ENCODE measurements at places on chromosomes 3 and 15. TPM values are rescaled to one million over a fixed set of nuclear protein-coding genes. Genes with fewer than 3 reads are reported as not detected.

GPR62 gene
- total RNA-seq = not detected

DNA sequence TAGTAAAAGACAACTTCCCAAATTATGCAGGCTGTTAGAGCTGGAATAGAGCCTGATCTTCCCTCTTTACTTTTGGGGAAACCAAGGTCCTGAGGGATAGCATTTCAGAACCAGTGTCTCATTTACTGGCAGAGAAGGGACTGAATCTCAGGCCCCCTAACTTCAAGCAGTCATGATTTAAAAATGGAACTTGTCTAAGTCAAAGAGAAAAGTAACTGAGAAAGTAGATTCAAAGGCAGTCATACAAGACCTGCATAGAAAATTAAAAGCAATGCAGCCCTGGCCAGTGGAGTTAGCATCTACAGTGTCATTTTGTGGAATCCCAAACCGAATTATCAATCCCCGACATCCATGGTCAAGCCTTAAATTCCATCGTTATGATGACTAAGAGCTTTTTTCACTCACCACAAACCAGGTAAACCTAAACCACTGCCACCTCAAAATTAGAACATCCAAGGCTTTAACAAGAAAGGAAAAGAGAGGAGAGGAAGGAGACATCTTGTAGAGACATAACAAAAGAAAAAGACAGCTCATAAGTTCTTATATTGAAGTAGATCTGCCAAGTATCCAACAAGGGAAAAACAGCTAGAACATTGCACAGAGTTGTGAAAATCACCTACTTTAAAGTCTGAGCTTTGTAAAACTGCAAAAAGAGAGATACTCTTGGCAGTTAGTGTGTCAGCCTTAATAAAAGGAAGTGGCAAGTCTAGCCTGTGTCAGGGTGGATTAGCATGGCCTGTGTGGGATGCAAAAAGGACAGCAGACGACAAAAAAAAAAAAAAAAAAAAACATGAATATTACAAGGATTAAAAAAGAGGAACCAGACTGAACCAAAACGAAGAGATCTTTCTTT, 54.1 kb upstream of the CCR2 start:
- no peaks in the 10 kb centered on the region for H3K27me3 ChIP-seq
- no peaks in the 10 kb centered on the region for H3K36me3 ChIP-seq
- no peak overlapping the region for H3K4me3 ChIP-seq
- H3K27ac ChIP-seq = peak overlapping the region; percentile 1
- no peak for DNase-seq

DNA sequence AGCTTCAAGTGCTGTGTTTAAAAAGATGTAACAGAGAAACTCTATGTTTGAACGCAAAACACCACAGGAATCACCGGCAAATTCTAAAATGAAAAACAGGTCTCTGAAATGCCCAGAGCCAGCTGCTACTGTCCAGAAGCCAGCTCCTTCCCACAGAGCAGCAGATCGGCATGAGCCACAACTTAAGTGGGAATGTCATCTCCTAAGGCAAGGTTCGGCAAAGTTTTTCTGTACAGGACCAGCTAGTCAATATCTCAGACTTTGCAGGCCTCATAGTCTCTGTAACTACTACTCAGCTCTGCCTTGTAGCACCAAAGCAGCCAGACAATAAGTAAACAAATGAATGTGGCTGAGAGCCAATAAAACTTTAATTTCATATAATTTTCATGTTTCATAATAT, 4.9 kb downstream of the PLOD2 start:
- peak overlapping the region; percentile 43 for H3K27ac ChIP-seq
- H3K4me3 ChIP-seq = no peak overlapping the region
- H3K4me1 ChIP-seq = peaks cover 43% of the 10 kb centered on the region
- no peak for DNase-seq
- peaks cover 17% of the 10 kb centered on the region for H3K27me3 ChIP-seq

- H3K36me3 ChIP-seq = no peaks in the 10 kb centered on the region
- DNase-seq = no peak
- H3K27me3 ChIP-seq = no peaks in the 10 kb centered on the region
- no peak overlapping the region for H3K4me3 ChIP-seq
- peaks cover 8% of the 10 kb centered on the region for H3K4me1 ChIP-seq
Measured at GRCh38 chr3:11671648-11672100, 28.0 kb upstream of the VGLL4 start.

- no peak overlapping the region for H3K4me3 ChIP-seq
- peak overlapping the region; percentile 19 for H3K27ac ChIP-seq
- DNase-seq = no peak
Measured at GRCh38 chr3:37923569-37924040, 61.9 kb downstream of the CTDSPL start.

DNA sequence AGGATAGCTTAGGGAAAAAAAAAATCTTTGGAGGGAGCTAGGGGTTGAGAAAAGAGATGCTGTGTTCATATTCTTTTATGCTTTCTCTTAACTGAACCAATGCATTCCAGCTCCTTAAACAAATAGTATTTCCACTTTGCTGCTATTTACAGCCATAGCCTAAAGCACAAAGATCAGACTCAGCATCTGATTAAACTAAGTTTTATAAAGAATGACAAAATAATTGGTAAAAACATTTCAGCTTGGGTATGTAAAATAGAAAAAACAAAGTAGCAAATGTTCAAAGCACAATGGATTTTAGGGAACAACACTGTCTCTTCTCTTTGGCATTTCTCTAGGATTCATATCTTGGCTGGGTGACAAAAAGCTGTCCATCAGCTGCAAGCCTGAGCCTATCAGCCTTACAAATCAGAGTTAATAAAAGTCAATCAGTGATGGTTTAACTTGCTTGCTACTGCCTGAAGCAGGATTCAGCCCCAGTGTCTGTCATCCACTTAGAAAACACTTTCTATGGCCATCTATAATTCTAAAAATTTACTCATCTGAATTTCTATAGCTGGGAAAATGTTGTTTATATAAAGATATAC, 232.1 kb upstream of the CDIN1 start:
- no peaks in the 10 kb centered on the region for H3K4me1 ChIP-seq
- no peak for DNase-seq
- no peak overlapping the region for H3K4me3 ChIP-seq
- H3K27ac ChIP-seq = no peak overlapping the region
- no peaks in the 10 kb centered on the region for H3K27me3 ChIP-seq

- no peaks in the 10 kb centered on the region for H3K36me3 ChIP-seq
- no peak for DNase-seq
- H3K27me3 ChIP-seq = peaks cover 38% of the 10 kb centered on the region
- H3K27ac ChIP-seq = no peak overlapping the region
- no peak overlapping the region for H3K4me3 ChIP-seq
Measured at GRCh38 chr3:115628075-115628412, 4.7 kb downstream of the GAP43 start.

ARIH1 gene
- total RNA-seq = 55.3 TPM

KY gene
- total RNA-seq = not detected

DNA sequence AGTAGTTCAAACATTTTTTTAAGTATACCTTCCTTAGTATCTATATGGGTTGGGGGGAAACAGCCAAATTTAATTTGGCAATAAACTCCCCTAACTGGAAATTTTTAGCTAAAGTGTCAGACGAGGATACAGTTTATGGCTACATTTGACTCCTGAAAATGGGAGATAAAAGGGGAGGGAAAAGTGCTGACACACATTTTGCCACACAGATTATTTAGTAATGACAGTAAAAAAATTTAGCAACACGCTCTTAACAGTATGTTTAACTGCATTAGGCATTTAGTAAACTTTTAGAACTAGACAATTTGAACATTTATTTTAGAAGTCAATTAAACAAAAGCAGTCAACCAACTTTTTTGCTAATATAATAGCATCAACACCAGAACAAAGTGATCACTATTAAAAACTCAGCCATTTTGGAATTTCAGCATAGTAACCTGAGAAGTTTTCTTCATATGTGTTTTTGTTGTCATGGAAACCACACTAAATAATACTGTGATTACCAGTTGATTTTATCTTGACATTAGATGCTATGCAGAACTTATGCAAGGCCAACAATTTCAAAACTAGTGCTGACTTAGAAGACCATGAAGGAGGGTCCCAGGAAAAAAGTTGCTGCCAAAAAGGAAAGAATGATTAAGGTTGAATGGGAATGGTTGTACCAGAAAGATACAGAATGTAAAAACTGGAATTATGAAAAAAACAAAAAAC, 47.0 kb upstream of the TFG start:
- no peak for DNase-seq
- H3K4me3 ChIP-seq = no peak overlapping the region
- H3K36me3 ChIP-seq = no peaks in the 10 kb centered on the region
- no peak overlapping the region for H3K27ac ChIP-seq
- no peaks in the 10 kb centered on the region for H3K4me1 ChIP-seq

GRCh38 chr3:58391156-58391865, 42.3 kb downstream of the PDHB start:
- H3K36me3 ChIP-seq = no peaks in the 10 kb centered on the region
- no peak overlapping the region for H3K4me3 ChIP-seq
- no peaks in the 10 kb centered on the region for H3K27me3 ChIP-seq
- peaks cover 39% of the 10 kb centered on the region for H3K4me1 ChIP-seq

GRCh38 chr3:46356909-46357308, 3.0 kb downstream of the CCR2 start:
- no peak overlapping the region for H3K27ac ChIP-seq
- peaks cover 11% of the 10 kb centered on the region for H3K4me1 ChIP-seq
- no peaks in the 10 kb centered on the region for H3K36me3 ChIP-seq
- peak overlapping the region; percentile 36 for H3K4me3 ChIP-seq

- peaks cover 74% of the 10 kb centered on the region for H3K36me3 ChIP-seq
- peak overlapping the region; percentile 37 for H3K4me3 ChIP-seq
- H3K4me1 ChIP-seq = peaks cover 82% of the 10 kb centered on the region
- no peak for DNase-seq
Measured at GRCh38 chr15:85583923-85584390, 203.6 kb downstream of the AKAP13 start.

DNA sequence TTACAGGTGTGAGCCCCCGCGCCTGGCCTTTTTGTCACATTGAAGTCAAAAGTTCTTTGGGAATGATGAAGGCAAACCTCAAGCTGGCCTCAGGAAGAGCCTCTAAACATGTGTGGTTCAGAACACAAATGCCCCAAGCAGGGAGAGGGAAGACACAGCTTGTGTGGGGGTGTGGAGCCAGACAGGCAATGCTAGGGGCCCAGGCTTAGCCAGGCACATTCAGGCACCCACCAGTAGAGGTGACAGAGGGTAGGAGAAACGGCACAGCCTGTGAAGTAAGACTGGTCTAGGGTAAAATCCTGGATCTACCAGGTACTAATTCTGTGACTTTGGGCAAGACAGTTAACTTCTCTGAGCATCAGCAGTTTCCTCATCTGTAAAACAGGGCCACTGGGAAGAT, 3.5 kb downstream of the HDC start:
- no peak overlapping the region for H3K27ac ChIP-seq
- H3K4me1 ChIP-seq = no peaks in the 10 kb centered on the region
- DNase-seq = no peak
- H3K27me3 ChIP-seq = no peaks in the 10 kb centered on the region

HGD gene
- 0.33 TPM for total RNA-seq

DNA sequence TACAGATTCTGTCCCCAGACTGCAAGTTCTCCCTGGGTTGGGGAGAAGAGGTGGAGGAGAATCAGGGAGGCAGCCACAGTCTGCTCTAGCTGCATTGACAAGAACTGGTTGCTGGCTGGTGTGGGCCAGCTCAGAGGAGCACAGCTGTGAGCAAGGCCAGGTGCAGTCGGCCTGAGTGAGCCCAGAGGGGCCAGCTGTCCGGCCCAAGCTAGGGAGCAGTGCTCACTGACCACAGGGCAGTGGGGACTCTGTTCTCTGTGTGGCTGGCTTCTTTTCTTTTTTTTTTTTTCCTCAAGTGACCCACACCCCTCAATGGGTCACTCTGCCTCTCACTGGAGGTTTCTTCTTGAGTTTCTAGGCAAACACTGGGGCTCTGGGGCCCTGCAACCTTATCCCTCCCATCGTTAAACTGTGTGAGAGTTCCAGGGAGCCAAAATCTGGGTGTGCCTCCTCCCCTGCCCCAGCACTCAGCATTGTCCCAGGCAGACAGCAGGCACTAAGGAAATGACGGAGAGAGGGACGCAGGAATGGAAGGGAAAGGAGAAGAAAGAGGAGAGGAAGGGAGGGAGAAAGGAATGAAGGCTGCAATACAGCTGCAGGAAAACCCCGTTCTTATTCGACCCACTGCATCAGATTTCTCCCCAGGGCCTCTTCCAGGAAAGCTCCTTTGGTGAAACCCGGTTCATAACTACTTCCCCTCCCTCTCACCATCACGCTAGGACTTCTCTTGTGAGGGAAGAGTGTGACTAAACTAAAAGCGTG, 37.7 kb upstream of the HES1 start:
- H3K4me3 ChIP-seq = no peak overlapping the region
- DNase-seq = no peak
- no peaks in the 10 kb centered on the region for H3K27me3 ChIP-seq
- H3K27ac ChIP-seq = no peak overlapping the region

IGF2BP2 gene
- total RNA-seq = 10.0 TPM

DNA sequence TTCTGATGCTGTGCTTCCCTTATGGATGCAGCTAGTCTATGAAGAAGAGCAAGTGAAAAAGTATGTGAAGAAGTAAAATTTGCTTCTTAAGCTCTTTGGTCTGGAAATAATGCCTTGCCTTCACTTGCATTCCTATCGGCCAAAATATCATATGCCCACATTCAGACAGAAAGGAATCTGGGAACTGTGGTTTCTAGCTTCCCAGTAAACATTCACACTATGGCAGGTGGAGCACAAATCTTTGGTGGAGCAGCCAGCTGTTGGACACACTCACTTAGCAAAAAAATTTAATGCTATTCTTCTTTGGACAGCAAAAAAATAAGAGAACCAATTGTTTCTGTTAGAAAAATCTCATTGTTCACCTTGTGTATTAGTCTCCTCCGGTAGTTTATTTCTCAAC, 12.3 kb upstream of the COL6A6 start:
- H3K4me3 ChIP-seq = no peak overlapping the region
- no peaks in the 10 kb centered on the region for H3K27me3 ChIP-seq
- no peaks in the 10 kb centered on the region for H3K4me1 ChIP-seq
- no peak for DNase-seq

SERPINI2 gene
- not detected for total RNA-seq

GRCh38 chr3:65285956-65286355, 598.2 kb upstream of the ADAMTS9 start:
- H3K27me3 ChIP-seq = no peaks in the 10 kb centered on the region
- H3K4me1 ChIP-seq = no peaks in the 10 kb centered on the region
- no peaks in the 10 kb centered on the region for H3K36me3 ChIP-seq
- no peak overlapping the region for H3K4me3 ChIP-seq
- no peak for DNase-seq

GRCh38 chr15:23853286-23853685, 166.2 kb upstream of the NDN start:
- no peak overlapping the region for H3K4me3 ChIP-seq
- no peaks in the 10 kb centered on the region for H3K27me3 ChIP-seq
- no peaks in the 10 kb centered on the region for H3K4me1 ChIP-seq
- no peaks in the 10 kb centered on the region for H3K36me3 ChIP-seq
- H3K27ac ChIP-seq = no peak overlapping the region

ZBED2 gene
- total RNA-seq = 0.28 TPM

DNA sequence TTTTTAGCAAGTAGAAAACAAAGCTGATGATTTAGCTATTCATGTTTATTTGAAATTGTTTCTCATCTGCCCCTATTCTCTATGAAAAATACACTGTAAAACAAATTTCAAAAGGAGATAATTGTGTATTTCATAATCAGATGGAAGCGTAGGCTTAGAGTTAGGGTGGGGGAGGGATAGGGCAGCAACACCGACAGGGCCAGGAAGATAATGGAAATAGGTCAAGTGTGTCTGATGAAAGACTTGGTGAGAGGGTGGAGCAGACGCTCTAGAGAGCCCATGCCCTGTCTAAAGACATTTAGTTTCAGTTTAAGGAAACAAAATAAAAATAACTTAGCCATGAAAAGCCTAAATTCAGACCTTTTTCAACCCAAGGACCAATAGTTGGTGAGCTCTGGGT, 51.6 kb upstream of the ARL6 start:
- H3K36me3 ChIP-seq = no peaks in the 10 kb centered on the region
- DNase-seq = no peak
- H3K27ac ChIP-seq = no peak overlapping the region
- H3K27me3 ChIP-seq = no peaks in the 10 kb centered on the region
- no peaks in the 10 kb centered on the region for H3K4me1 ChIP-seq

IL17RE gene
- total RNA-seq = 1.3 TPM
